Activated T-helper 1 cell treated with Interleukin-2 at 50 U/mL for 16 hours (primary cell): ENCODE measurements at places on chromosomes 5 and 9.

GRCh38 chr9:27534658-27535209 lies 5.1 kb upstream of the MOB3B start:
- no peak for DNase-seq

DNA sequence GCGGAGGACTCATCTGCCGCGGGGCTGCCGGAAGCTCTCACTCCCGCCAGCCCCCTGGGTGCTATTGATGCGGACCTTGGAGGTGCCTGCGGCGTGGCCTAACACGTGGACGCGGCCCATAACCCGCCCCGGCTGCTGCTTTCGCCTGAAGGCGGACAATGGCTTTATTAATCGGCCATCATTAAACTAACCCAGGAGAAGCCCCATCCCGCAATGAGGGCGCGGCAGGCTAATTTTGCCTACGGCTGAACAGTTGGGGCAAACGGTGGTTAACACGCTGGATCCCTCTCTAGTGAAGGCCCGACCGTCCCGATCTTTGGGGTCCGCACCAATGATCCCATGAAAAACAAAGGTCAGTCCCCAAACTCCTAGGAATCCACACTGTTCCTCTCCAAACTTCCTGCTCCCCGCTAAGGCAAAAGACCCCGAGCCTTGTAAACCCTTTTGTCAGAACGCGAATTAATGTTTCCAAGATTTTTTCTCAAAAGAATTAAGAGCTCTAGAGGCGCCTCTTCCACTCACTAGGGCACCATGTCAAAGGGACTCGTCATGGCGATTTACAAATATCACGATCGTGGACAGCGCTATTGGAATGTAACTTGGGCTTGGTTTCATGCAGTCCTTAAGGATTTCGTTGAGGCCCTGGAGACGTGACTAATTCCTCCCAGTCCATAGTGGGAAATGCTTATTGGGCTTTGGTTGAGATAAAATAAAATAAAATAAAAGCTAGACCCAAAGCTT lies 193.1 kb downstream of the MEF2C start:
- no peak for DNase-seq

DNA sequence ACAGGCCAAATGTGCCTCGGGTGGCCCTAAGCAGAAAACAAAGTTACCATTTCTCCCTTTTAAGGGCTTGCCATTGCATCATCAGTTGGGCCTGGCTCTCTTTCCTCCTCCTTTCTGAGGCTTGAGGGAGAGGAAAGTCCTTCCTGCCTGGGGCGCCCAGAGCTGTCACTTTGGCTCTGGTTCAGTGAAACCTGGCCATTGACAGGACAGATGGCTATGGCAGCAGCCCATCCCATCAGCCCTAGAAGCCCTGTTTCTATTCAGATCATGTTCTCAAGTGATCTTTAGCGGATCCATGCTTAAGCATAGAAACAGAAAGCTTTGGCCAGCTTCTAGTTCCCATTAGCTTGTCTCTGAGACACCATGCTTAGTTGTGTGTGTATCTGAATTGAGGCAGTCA lies 293.4 kb downstream of the YTHDC2 start:
- DNase-seq: no peak

DNA sequence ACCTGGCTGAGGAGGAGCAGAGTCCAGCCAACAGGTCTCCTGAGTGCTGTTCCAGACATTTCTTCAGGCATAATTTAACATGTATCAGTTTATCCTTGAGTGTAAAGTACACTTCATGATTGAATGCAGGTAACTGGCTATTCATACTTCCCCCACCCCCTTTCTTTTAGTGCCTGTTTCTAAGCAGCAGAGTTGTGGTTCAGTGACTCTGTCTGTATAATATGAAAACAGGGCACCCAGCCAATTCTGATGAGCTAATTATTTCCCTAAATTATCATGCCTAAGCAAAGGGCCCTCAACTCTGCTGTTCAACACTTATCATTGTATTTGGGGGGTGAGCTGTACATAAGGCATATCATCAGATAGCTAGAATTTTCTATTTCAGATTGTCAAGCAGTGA lies 51.9 kb upstream of the ZSWIM6 start:
- no peak for DNase-seq

DNA sequence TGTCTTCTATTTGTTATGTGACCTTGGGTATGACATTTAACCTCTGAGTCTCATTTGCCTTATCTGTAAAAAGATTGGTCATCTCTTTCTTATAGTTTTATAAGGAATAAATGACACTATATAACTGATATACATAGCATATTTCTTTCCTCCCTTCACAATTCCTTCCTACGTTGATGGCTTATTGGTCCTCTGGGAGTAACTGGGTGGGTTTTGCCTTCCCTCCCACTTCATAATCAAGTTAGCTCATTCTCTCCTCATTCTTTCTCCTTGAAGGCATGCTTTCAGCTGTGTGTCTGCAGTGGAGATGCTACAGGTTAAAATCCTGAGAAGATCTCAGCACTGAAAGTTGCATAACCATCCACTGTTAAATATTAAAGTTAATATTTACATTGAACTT lies 382.4 kb downstream of the TMEM38B start:
- no peak for DNase-seq

- no peak for DNase-seq
Measured at GRCh38 chr9:22285066-22285465, 161.6 kb upstream of the DMRTA1 start.
